ENCODE measurements at places on chromosomes 7 and 10.

GRCh38 chr7:95517870-95518269 lies 32.1 kb downstream of the ASB4 start:
- DNase-seq = no peak

- DNase-seq = peak; percentile 11
Observed at GRCh38 chr7:79282070-79282694, 171.3 kb downstream of the MAGI2 start.

DNA sequence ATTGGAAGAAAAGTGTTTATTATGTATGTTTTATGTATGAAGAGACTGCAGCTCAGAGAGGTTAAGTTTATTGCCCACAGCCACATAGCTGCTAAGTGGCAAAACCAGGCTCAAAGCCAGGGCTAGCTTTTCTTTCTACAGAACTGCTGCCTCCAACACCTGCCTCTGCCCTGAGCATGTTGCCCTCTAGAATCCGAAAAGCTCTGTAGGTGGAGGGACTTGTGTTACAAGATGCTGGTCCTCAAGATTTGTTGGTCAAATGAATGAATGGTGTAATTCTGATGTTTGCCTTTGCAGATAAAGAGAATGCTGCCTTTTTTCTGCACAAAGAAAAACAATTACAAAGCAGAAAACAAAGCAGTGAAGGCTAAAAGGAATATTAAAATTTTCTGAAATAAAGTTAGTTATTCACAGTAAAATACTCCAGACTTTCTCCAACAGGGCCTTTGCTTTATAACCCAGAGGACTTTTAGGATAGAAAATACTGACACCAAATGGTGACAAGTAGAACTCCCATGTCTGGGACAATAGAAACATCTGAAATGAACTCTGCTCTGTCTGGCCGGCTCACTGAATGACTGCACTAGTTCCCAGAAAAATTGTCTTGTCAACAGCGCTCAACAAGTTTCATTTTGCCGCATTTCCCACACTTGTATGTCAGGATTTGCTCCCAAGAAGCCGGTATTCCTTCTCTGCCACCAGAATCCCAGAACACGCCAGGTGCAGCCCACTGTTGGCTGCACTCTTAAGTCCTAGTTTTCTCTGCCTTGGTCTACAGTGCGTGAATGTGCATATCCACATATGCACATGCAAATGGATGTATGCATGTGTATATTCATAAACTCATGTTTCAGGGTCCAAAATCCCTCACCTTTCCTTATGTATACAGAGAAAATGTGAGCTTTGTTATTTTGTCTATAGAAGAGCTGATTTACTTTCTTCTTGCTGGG lies 11.0 kb upstream of the DNTT start:
- DNase-seq = peak; percentile 11

- DNase-seq = no peak
Observed at GRCh38 chr10:79094412-79095175, 25.8 kb downstream of the ZMIZ1 start.

GRCh38 chr7:2425749-2426148 lies 22.3 kb downstream of the CHST12 start:
- DNase-seq = no peak

DNA sequence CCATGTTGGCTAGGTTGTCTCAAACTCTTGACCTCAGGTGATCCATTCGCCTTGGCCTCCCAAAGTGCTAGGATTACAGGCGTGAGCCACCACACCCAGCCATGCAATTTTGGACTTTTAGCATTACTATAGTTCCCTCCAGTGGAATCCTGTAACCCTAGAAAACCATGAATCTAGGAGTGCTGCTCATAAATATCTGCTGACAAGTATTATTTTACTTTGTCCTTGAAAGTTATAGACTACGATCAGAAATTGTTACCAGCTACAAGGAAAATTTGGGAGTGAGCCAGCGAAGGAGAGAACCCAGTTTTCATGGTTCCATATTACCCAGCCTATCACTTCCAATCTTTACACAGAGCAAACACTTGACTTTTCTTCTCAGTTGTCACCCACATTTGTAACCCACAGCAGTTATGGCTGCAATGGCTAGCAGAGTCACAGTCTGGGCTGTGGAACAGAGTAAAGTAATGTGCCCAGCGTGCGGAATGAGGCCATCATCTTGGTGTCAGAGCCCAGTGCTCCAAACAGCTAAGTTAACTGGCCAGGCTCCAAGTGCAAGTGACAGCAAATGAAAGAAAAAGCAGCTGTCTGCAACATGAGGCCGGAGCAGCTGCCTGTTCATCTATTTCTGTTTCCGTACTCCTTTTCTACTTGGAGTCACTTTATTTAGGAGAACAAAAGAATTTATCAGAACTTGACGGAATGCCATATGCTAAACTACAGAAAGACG lies 29.9 kb downstream of the ZC3HC1 start:
- DNase-seq = no peak

DNA sequence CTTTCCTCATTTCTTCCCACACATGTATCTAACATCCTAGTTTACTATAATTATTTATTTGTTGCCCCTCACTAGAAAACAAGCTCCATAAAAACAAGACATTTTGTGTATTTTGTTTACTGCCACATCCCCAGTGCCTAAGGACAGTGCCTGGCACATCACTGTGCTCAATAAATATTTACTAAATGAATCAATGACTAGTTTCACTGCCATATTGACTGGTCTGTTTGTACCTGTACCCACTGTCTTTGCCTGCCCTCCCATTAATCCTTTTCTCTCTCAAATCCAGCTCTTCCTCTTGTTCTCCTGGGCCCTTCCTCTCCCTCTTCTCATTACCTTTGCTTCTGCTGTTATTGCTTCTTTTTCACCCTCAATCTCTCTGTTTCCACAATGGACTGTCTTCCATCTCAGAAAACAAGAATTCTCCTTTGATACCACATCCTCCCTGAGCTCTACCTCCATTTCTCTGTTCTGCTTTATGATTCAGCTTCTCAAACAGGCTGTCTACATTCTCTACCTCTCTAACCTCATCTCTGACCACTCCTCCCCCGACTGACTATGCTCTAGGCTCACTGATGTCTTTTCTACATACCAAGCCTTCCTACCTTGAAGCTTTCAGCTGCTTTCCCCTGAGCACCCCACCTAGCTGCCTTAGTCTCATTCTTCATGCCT lies 8.3 kb upstream of the FAM133B start:
- DNase-seq = no peak

DNA sequence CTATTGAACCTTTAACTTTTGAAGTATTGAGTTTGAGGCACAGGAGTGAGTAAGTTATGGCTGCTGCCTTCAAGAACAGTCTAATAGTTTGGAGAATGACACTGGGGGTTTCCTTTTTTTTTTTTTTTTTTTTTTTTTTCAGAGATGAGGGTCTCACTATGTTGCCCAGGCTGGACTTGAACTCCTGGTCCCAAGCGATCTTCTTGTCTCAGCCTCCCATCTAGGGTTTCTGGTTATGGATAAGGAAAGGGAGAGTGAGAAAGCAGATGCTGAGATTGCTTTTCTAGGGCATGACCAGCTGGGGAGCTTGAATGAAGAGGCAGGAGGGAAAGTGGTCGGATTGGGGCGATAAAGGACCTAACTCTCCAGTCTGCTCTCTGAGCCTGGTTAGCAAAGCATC lies 59.9 kb upstream of the BTRC start:
- no peak for DNase-seq

DNA sequence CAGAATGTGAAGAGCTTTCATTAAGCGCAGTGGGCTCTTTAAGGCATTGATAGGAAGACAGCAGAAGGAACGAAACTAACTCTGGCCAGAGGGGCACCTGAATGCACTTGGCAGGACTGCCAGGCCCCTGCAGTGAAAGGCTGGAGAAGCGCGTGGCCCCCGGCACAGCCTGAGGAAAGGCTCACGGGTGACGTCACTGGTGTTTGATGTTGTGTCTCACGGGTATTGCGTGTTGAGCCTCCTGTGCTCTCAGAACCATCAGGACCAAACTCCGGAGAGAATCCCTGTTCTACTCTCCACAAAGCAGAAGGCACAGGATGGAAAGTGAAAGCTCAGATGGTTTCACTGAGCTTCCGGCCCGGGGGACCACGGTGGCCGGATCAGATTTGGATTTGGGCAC lies 515.8 kb upstream of the FOXK1 start:
- no peak for DNase-seq

- no peak for DNase-seq
Observed at GRCh38 chr7:155765458-155765857, 46.8 kb downstream of the SHH start.

DNA sequence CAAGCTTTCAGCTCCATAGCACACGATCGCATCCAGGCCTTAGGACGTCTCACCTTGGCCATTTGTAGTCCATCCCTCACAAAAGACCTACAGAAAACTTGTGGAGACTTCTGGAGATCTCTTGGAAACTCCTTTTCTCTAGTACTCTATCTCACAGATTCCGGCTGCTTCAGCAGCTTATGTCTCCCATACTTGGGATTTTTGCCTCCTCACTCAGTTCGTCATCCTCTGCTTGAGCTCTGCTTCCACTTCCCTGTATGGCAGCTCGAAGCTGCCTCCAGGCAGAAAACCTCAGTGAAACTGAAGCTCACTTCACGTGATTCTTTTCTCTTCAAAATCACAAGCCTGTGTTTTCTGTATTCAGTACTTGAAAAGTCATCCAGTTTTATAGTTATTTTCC lies 178.7 kb upstream of the GDF10 start:
- DNase-seq = no peak

GRCh38 chr10:124117833-124118232 lies 24.4 kb upstream of the CHST15 start:
- no peak for DNase-seq

DNA sequence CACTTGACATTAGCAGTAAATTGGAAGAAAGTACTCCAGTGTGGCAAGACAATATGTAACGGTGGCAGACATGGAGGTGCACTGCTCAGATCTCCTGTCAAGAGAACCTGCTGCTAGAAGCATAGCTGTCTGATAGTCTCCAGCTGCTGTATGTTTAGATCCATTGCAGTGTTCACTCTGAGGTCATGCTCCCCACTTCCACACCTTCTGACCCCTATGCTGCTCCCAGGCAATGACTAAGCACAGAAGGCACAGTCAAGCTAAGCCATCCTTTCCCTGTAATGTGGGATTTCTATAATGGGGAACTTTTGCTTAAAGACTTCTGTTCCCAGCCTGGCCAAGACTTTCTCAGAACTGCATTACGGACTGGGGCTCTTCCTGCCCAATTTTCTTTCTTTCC lies 315.8 kb downstream of the HPSE2 start:
- DNase-seq = no peak

- no peak for DNase-seq
Observed at GRCh38 chr7:1539882-1540775, 9.6 kb downstream of the MAFK start.

DNA sequence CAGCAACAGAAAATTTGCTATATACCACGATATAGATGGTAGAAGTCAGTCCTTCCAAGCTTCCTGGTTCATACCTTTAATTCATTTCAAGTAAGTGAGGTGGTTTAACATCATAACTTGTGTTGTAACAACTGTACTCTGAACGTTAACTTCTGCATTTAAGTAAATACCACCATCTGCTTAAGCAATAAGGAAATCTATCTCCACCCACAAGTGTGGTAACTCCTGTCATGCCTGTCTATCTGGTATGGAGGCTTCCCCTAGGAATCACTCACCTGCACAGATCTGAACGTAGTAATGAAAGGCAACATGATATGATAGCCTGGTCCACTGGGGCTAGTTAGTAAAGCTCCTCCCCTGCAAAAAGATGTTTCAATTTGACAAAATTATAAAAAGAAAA lies 2.3 kb downstream of the ERLIN1 start:
- DNase-seq = no peak

DNA sequence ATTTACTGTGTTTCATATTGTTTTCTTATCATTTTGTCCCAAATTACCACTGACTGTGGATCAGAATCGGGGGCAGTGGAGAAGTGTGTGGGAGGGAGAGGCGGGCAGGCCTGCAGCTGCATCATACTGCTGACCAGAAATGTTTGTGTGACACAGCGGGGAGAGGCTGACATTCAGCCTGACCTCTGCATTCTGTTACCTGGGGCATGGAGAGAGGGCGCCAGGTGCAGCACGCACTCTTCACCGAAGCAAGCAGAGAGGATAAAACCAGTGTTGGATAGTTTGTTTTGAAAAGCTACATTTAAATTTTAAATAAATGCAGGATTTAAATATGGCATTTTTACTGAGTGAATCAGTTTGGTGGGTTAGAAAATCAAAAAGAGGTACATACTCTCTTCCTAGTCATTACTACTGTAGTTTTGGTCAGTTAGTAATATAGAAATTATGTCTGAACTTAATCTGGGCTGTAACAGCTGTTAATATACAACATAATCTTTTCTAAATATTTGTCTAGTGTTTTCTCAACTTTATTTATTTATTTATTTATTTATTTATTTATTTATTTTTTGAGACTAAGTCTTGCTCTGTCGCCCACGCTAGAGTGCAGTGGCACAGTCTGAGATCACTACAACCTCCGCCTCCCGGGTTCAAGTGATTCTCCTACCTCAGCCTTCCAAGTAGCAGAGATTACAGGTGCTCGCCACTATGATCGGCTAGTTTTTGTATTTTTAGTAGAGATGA lies 8.8 kb upstream of the STMP1 start:
- no peak for DNase-seq

DNA sequence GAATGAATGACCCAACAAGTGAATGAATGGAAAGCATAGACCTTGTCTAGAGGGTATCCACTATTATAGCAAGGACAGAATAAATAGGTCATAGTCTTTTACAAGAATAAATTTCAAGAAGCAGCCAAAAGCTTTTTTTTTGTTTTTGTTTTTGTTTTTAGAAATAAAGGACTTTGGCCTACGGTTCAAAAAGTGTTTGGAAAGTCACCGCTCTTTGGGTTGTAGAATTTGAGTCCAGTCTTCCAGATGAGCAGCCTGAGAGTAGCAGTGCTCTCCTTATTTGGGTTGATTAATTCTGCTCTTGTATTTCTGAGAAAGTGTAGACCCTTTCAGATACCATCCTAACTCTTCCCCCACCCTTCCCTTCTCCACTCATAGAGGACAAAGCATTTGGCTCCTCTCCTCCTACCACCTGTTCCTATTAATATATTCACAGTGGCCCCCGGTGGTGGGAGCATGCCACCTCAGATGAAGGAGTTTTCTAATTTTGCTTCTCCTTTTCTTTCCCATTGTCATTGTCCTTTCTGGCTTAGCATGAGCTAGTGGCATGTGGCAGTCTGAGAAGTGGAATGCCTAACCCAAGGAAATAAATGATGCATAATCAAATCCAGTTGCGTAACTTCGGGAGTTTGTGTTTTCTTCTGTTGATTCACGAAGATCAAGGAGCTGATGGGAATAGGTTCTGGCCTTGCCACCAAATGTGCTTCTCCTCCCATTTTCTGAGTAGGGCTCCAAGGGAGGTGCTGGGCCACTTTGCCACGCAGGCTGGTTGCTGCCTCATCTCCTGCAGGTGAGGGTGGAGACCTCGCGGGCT lies 114.7 kb downstream of the CHN2 start:
- no peak for DNase-seq

GRCh38 chr7:17581301-17581700 lies 282.8 kb downstream of the AHR start:
- DNase-seq = no peak

GRCh38 chr10:124601431-124602120 lies 140.0 kb downstream of the LHPP start:
- DNase-seq = no peak

Data from NT2/D1 (cell line).